ENCODE measurements at places on chromosomes 5 and 9.

- no peaks in the 10 kb centered on the region for H3K36me3 ChIP-seq
- no peak for DNase-seq
- H3K4me3 ChIP-seq = no peak overlapping the region
Observed at GRCh38 chr5:54211912-54212311, 98.5 kb downstream of the ARL15 start.

GRCh38 chr9:16367605-16368231 is 502.8 kb downstream of the BNC2 start:
- H3K36me3 ChIP-seq = no peaks in the 10 kb centered on the region
- no peak overlapping the region for H3K4me3 ChIP-seq
- H3K27ac ChIP-seq = no peak overlapping the region
- H3K27me3 ChIP-seq = no peaks in the 10 kb centered on the region

DNA sequence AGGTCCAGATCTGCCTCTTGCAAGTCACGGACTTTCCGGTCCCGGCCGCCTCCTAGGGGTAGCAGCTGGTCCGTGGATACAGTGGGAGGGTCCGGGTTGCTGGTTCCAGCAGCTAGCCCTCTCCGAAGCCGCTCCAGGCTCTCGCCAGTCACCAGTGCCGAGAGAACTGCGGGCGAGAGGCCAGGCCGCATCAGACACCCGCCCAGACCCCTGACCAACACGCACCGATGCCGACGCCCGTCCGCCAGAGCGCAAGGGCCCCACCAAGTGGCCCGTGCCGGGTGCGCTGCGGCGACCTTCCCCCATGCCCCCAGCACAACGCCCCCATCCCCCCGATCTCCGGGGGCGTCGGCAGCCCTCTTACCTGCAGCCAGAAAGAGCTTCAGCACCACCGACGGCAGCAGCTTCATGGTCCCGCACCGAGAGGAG is 470 bp downstream of the HBEGF start:
- H3K4me3 ChIP-seq = peak overlapping the region; percentile 58
- no peaks in the 10 kb centered on the region for H3K27me3 ChIP-seq
- H3K4me1 ChIP-seq = peaks cover 43% of the 10 kb centered on the region
- DNase-seq = no peak
- H3K36me3 ChIP-seq = no peaks in the 10 kb centered on the region

GRCh38 chr5:18526792-18527405 is 892.6 kb downstream of the TAF11L14 start:
- H3K27ac ChIP-seq = no peak overlapping the region
- no peaks in the 10 kb centered on the region for H3K4me1 ChIP-seq
- no peak for DNase-seq

GRCh38 chr9:691825-692400 is 149.6 kb upstream of the DMRT1 start:
- no peak overlapping the region for H3K4me3 ChIP-seq
- DNase-seq = no peak
- H3K4me1 ChIP-seq = no peaks in the 10 kb centered on the region
- no peaks in the 10 kb centered on the region for H3K36me3 ChIP-seq
- H3K27ac ChIP-seq = no peak overlapping the region

DNA sequence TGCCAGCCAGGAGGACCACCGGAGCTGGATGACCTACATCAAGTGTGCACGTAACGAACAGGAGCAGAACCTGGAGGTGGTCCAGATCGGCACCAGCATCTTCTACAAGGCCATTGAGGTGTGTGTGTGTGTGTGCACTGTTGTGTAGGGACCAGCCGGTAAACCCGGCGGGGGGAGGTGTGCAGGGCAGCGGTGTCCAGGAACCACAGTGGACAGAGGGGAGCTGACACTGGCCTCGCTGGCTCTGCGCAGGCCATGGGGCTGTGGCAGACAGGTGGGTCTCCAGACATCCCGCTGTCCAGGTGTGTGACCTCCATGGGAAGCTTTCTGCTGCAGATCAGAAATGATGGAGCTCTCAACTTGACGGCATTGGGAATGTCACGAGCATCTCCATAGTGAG is 3.8 kb downstream of the PRDM12 start:
- no peak overlapping the region for H3K4me3 ChIP-seq
- no peaks in the 10 kb centered on the region for H3K36me3 ChIP-seq
- H3K4me1 ChIP-seq = no peaks in the 10 kb centered on the region
- DNase-seq = no peak
- peaks cover 66% of the 10 kb centered on the region for H3K27me3 ChIP-seq

- no peak overlapping the region for H3K27ac ChIP-seq
- H3K36me3 ChIP-seq = no peaks in the 10 kb centered on the region
- H3K4me1 ChIP-seq = no peaks in the 10 kb centered on the region
- DNase-seq = no peak
Observed at GRCh38 chr9:113042884-113043657, 13.5 kb downstream of the ZFP37 start.

- H3K27me3 ChIP-seq = no peaks in the 10 kb centered on the region
- peaks cover 7% of the 10 kb centered on the region for H3K4me1 ChIP-seq
- H3K36me3 ChIP-seq = no peaks in the 10 kb centered on the region
- no peak for DNase-seq
- no peak overlapping the region for H3K27ac ChIP-seq
Observed at GRCh38 chr5:35198686-35199085, 31.6 kb downstream of the PRLR start.

- H3K27ac ChIP-seq = no peak overlapping the region
- H3K4me3 ChIP-seq = no peak overlapping the region
- H3K36me3 ChIP-seq = no peaks in the 10 kb centered on the region
- peaks cover 21% of the 10 kb centered on the region for H3K27me3 ChIP-seq
Observed at GRCh38 chr9:124452326-124452725, 2.1 kb downstream of the ADGRD2 start.

GRCh38 chr5:59366784-59367183 is 526.7 kb downstream of the PDE4D start:
- no peaks in the 10 kb centered on the region for H3K4me1 ChIP-seq
- no peaks in the 10 kb centered on the region for H3K27me3 ChIP-seq
- H3K4me3 ChIP-seq = no peak overlapping the region
- no peak overlapping the region for H3K27ac ChIP-seq

GRCh38 chr5:58708456-58708855 is 125.6 kb downstream of the RAB3C start:
- no peaks in the 10 kb centered on the region for H3K27me3 ChIP-seq
- no peak overlapping the region for H3K4me3 ChIP-seq
- H3K27ac ChIP-seq = no peak overlapping the region
- DNase-seq = no peak
- no peaks in the 10 kb centered on the region for H3K36me3 ChIP-seq
- H3K4me1 ChIP-seq = no peaks in the 10 kb centered on the region

DNA sequence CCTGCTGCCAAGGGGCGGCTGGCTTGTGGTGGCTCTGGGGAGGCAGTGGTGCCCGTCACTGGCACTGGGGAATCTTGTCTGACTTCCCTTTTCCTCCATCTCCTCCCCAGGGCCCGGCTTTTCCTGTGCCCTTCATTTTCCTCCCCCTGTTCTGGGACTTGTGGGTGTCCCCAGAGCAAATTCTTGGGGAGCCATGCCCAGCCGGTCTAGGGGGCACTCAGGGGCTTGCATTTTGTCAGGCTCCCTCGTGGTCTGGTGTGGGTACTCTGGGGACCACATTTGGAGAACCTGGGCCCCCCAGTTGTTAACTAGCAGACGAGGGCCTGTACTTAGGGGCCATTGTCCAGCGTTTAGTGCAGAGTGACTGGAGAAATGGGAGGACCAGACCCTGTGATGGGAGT is 105.2 kb upstream of the IER5L start:
- no peak for DNase-seq
- no peaks in the 10 kb centered on the region for H3K36me3 ChIP-seq
- peaks cover 6% of the 10 kb centered on the region for H3K4me1 ChIP-seq
- H3K27ac ChIP-seq = no peak overlapping the region

GRCh38 chr5:40495237-40495635 is 184.5 kb upstream of the PTGER4 start:
- H3K4me3 ChIP-seq = no peak overlapping the region
- H3K4me1 ChIP-seq = no peaks in the 10 kb centered on the region

DNA sequence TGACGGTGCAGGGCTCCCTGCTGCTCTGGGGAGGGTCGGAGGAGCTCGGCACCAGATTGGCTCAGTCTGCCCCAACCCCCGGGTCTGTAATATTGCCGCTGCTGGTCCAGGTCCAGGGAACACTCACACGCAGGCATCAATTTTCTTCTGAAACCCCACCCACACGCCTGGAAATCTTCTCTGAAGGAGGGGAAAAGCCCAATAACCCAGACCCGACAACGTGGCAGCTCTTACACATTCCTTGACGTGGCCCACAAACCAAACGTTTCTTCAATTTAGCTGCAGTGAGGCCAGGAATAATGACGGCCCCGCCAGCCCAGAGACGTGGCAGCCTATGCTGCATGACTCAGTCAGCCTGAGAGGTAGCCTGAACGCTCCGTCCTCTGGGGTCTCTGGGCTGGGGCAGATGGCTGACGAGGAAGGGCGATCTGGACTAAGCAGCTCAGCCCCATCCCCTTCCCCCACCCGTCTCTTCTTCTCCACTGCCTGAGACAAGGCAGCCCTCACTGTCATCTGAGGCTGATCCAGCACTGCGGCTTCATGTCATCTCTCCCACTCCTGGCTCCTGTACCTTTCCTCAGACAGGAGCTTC is 9.9 kb upstream of the SPARC start:
- H3K27ac ChIP-seq = no peak overlapping the region
- no peak for DNase-seq
- no peaks in the 10 kb centered on the region for H3K4me1 ChIP-seq
- no peak overlapping the region for H3K4me3 ChIP-seq
- no peaks in the 10 kb centered on the region for H3K27me3 ChIP-seq

DNA sequence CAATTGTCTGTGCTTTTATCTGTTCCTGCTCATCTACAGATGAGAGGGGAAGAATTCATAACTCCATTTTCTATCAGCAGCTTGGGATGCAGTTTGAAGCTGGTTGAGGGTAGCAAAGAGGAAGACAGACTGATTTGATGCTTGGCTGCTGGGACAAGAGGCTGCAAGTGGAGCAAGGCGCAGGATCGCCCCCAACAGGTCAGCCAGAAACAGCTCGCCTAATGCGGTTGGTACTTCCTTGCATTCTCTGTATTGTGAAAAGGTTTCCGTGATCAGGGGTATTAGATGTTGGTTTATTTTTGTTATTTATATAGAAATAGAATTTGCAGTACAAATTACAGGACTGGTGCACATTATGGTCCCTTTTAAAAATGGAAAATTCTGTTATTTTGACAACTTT is 40.6 kb downstream of the ZNF883 start:
- no peaks in the 10 kb centered on the region for H3K4me1 ChIP-seq
- no peaks in the 10 kb centered on the region for H3K36me3 ChIP-seq
- H3K4me3 ChIP-seq = no peak overlapping the region
- no peak for DNase-seq
- no peaks in the 10 kb centered on the region for H3K27me3 ChIP-seq

- no peaks in the 10 kb centered on the region for H3K4me1 ChIP-seq
- H3K4me3 ChIP-seq = peak overlapping the region; percentile 85
- H3K27me3 ChIP-seq = no peaks in the 10 kb centered on the region
- no peak for DNase-seq
Observed at GRCh38 chr9:111661802-111662521, 557 bp downstream of the GNG10 start.
